ENCODE measurements at places on chromosomes 1 and 21. TPM values are rescaled to one million over a fixed set of nuclear protein-coding genes. Genes with fewer than 3 reads are reported as not detected.

- H3K27ac ChIP-seq = no peak overlapping the region
- peaks cover 22% of the 10 kb centered on the region for H3K27me3 ChIP-seq
- H3K4me3 ChIP-seq = no peak overlapping the region
- no peaks in the 10 kb centered on the region for H3K4me1 ChIP-seq
These were observed 28.5 kb downstream of the PALMD start for GRCh38 chr1:99674115-99675064.

GRCh38 chr1:67575861-67576260 is 109.1 kb upstream of the GADD45A start:
- no peak overlapping the region for H3K27ac ChIP-seq
- DNase-seq = no peak
- H3K27me3 ChIP-seq = peaks cover 4% of the 10 kb centered on the region
- peaks cover 2% of the 10 kb centered on the region for H3K4me1 ChIP-seq
- H3K36me3 ChIP-seq = no peaks in the 10 kb centered on the region

- H3K27me3 ChIP-seq = peaks cover 8% of the 10 kb centered on the region
- H3K4me1 ChIP-seq = no peaks in the 10 kb centered on the region
- no peak overlapping the region for H3K4me3 ChIP-seq
- H3K27ac ChIP-seq = no peak overlapping the region
- H3K36me3 ChIP-seq = no peaks in the 10 kb centered on the region
These were observed 12.1 kb downstream of the BSND start for GRCh38 chr1:55010887-55011217.

GRCh38 chr1:12075195-12076114 is 12.4 kb downstream of the TNFRSF8 start:
- DNase-seq = no peak
- H3K4me1 ChIP-seq = peaks cover 2% of the 10 kb centered on the region
- no peaks in the 10 kb centered on the region for H3K36me3 ChIP-seq
- H3K27me3 ChIP-seq = peaks cover 20% of the 10 kb centered on the region
- H3K4me3 ChIP-seq = no peak overlapping the region

DNA sequence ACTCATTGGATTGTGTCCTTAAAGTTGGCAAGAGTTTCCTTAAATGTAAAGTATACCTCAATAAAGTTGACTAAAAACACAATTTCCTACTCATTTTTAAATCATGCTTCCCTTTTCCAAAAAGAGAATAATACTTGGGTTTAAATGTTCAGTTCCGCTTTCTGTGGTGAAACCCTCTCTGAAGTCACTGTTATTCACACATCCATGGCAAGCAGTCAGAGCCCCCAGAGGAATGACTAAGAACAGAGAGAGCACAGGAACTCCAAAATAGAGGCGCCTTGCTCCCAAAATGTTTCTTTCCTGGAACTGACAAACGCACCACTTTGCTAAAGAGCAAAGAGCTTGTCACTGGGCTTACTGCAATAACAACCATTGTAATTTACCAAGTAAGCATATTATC is 142.5 kb downstream of the TIAM1 start:
- peaks cover 4% of the 10 kb centered on the region for H3K36me3 ChIP-seq
- peaks cover 3% of the 10 kb centered on the region for H3K4me1 ChIP-seq
- no peaks in the 10 kb centered on the region for H3K27me3 ChIP-seq
- H3K4me3 ChIP-seq = no peak overlapping the region
- DNase-seq = no peak

The CLCA4 gene
- not detected for total RNA-seq

The COL18A1 gene
- total RNA-seq = 12.8 TPM

The PTAFR gene
- 0.99 TPM for total RNA-seq

DNA sequence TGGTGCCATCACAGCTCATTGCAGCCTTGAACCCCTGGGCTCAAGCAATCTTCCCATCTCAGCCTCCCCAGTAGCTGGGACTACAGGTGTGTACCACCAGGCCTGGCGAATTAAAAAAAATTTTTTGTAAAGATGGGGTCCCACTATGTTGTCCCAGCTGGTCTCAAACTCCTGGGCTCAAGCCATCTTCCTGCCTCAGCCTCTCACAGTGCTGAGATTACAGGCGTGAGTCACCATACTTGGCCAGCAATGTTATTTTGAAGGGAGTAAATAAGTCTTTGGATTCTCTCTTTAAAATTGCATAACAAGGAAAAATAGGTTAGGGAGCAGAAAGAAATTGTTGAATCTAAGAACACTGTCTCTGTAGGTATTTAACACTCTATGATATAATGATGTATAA is 111.3 kb downstream of the RPS6KC1 start:
- no peak for DNase-seq
- H3K4me1 ChIP-seq = no peaks in the 10 kb centered on the region

- DNase-seq = no peak
- H3K27me3 ChIP-seq = no peaks in the 10 kb centered on the region
These were observed 345.0 kb downstream of the DISC1 start for GRCh38 chr1:231971397-231972110.

The CD5L gene
- total RNA-seq = not detected

DNA sequence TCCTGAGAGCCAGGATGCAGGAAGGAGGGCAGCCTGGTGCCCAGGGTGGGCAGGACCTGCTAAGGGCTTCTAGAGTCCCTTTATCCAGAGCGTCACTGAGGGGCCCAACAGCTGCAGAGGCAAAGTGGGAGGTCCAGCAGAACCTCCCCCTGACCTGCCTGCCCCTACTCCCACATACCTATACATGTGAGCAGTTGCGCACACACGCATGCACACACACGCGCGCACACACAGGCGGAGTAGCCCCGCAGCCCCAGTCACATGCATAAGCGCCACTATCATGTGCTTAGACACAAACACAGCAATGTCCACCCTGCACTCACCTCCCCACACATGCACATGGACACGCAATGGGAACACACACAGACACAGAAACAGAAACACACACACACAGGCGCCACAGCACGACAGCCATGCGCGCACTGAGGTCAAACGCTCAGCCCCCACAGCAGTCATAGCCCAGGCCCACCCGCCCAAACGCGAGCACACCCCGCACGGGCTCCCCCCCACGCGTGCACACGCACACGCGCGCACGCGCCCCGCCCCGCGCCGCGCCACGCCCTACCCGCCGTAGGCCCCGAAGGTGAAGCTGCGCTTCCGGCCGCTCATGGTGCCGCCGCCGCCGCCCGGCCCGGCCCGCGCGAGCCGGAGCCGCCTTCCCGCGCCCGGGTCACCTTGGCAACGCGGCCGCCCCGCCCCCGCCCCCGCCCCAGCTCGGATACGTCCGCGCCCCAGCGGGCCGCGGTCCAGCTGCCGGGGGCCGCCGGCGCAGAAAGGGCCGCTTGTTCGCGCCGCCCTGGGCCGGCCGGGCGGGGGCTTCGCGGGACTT is 17.7 kb downstream of the RAP1GAP start:
- H3K27me3 ChIP-seq = peaks cover 27% of the 10 kb centered on the region
- no peak overlapping the region for H3K27ac ChIP-seq
- peak; percentile 67 for DNase-seq

- H3K4me3 ChIP-seq = no peak overlapping the region
- peaks cover 5% of the 10 kb centered on the region for H3K27me3 ChIP-seq
- H3K36me3 ChIP-seq = no peaks in the 10 kb centered on the region
- no peak overlapping the region for H3K27ac ChIP-seq
- no peak for DNase-seq
These were observed 191.9 kb upstream of the FMN2 start for GRCh38 chr1:239899747-239900146.

- no peaks in the 10 kb centered on the region for H3K4me1 ChIP-seq
- no peak overlapping the region for H3K4me3 ChIP-seq
- H3K27me3 ChIP-seq = no peaks in the 10 kb centered on the region
- no peak overlapping the region for H3K27ac ChIP-seq
- DNase-seq = no peak
These were observed 13.2 kb downstream of the DISC1 start for GRCh38 chr1:231639819-231640218.

DNA sequence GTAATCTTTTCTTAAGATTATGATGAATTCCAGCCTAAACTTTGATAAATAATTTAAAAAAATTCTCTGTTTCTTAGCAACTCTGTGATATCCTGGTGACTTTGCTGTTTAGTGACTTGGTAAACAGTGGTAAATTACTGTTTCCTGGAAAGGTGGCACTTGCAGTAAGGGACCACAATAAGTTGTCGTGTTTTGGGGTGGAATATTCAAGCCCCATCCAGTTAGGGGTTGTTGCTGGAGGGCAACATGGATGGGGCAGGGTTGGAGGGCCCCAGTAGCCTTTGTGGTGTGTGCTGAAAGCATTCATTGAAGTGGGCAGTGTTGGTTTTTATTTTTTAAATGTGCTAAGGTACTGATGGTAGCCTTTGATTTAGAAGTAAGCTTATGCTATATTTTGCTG is 30.3 kb downstream of the PRDM2 start:
- no peaks in the 10 kb centered on the region for H3K27me3 ChIP-seq
- peak overlapping the region; percentile 100 for H3K27ac ChIP-seq
- H3K4me1 ChIP-seq = peaks cover 61% of the 10 kb centered on the region
- peak overlapping the region; percentile 90 for H3K4me3 ChIP-seq
- peaks cover 8% of the 10 kb centered on the region for H3K36me3 ChIP-seq
- no peak for DNase-seq

GRCh38 chr1:235854347-235854746 is 12.4 kb downstream of the LYST start:
- no peaks in the 10 kb centered on the region for H3K27me3 ChIP-seq
- peaks cover 18% of the 10 kb centered on the region for H3K36me3 ChIP-seq
- H3K4me3 ChIP-seq = no peak overlapping the region
- DNase-seq = no peak
- peaks cover 56% of the 10 kb centered on the region for H3K4me1 ChIP-seq

GRCh38 chr1:186442651-186443375 is 18.1 kb downstream of the PDC start:
- no peak overlapping the region for H3K27ac ChIP-seq
- H3K27me3 ChIP-seq = no peaks in the 10 kb centered on the region
- DNase-seq = no peak
- H3K4me1 ChIP-seq = peaks cover 7% of the 10 kb centered on the region

GRCh38 chr21:20662514-20662913 is 335.7 kb upstream of the NCAM2 start:
- no peak overlapping the region for H3K27ac ChIP-seq
- no peaks in the 10 kb centered on the region for H3K27me3 ChIP-seq
- H3K4me1 ChIP-seq = no peaks in the 10 kb centered on the region

- H3K36me3 ChIP-seq = peaks cover 2% of the 10 kb centered on the region
- peaks cover 20% of the 10 kb centered on the region for H3K27me3 ChIP-seq
- H3K4me3 ChIP-seq = no peak overlapping the region
- H3K4me1 ChIP-seq = peaks cover 6% of the 10 kb centered on the region
- H3K27ac ChIP-seq = no peak overlapping the region
These were observed 54.4 kb upstream of the BCL10 start for GRCh38 chr1:85330711-85331290.

- H3K4me3 ChIP-seq = no peak overlapping the region
- H3K4me1 ChIP-seq = peaks cover 11% of the 10 kb centered on the region
- no peak overlapping the region for H3K27ac ChIP-seq
- no peak for DNase-seq
- H3K27me3 ChIP-seq = peaks cover 4% of the 10 kb centered on the region
- H3K36me3 ChIP-seq = no peaks in the 10 kb centered on the region
These were observed 8.2 kb downstream of the MATN1 start for GRCh38 chr1:30715216-30715615.

The KCNE2 gene
- not detected for total RNA-seq

DNA sequence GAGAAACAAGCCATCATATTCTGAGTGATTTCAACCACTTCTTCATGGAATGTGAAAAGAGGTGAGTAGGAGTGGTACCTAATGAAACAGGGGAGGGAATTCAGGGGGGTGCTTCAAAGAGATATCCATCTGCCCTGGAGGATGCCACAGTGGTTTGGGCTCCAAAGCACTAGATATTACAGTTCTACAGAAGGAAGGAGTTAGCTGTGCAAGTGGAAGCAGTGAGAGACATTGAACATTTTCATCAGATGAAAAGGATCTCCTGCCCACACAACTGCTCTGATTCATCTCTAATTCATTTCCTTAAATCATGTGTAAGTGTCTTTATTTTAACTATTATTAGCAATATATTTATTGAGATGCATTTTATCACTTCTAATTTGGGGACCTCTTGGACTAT is 2.8 kb upstream of the RGS5 start:
- no peak overlapping the region for H3K4me3 ChIP-seq
- no peaks in the 10 kb centered on the region for H3K27me3 ChIP-seq
- no peaks in the 10 kb centered on the region for H3K4me1 ChIP-seq
- no peak for DNase-seq
- H3K27ac ChIP-seq = no peak overlapping the region
- H3K36me3 ChIP-seq = no peaks in the 10 kb centered on the region

DNA sequence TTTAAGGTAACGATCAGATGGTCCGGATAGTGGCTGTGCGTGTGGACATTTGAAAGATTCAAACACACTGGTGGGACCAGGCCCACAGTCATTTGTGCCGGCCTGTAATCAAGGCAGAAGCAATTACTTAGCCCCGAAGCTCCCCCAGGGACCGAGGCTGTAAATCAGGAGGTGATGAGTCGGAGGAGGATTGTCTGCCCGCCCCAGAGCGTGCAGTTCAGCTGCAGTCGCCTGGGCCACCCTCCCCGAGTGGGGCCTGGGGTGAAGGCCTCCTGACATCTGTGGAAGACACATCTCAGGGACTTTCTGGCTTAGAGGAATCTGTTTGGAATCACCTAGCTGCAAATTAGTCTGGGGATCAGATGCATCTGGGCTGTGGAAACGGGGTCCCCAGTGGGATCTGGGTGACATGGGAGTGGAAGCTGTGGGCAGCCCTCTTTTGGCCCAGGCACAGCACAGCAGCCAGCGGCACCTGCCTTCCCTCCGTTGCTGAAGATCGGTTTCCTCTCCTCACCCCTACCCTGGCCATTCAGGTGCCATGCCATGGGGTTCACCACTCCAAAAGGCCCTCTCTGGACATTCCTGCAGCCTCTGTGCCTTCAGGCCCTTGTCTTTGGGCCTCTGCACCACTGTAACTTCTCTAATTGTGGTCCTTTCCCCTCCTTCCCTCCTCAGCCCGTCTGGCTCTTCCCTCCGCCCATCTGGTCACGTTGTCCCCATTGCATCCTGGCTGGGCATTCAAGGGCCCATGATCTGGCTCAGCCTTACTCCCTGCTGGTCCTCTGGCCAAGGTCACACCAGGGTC is 25.7 kb downstream of the LHX4 start:
- H3K4me3 ChIP-seq = no peak overlapping the region
- no peaks in the 10 kb centered on the region for H3K27me3 ChIP-seq
- no peaks in the 10 kb centered on the region for H3K36me3 ChIP-seq
- peaks cover 2% of the 10 kb centered on the region for H3K4me1 ChIP-seq
- no peak overlapping the region for H3K27ac ChIP-seq

The SH3BGR gene
- 1.9 TPM for total RNA-seq

DNA sequence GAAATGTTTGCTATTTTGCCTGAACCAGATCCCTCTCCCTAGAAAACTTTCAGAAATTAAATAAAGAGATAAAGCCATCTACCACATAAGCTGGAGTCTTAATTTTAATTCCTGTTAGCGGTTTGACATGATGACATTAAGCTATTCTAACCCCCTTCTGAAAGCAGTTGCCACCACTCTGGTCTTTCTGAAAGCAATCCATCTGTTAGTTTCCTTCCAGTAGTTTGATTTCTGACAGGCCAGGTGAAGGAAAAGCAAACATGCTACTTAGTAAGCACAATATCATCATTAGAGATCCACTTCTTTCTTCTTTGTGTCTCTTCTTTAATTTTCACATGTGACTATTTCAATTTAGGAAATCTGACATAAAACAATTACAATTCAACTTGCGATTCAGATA is 39.9 kb downstream of the RGL1 start:
- H3K4me3 ChIP-seq = no peak overlapping the region
- H3K27me3 ChIP-seq = no peaks in the 10 kb centered on the region
- H3K4me1 ChIP-seq = peaks cover 13% of the 10 kb centered on the region
- peaks cover 3% of the 10 kb centered on the region for H3K36me3 ChIP-seq
- H3K27ac ChIP-seq = no peak overlapping the region
- no peak for DNase-seq

Measured in activated naive CD8-positive, alpha-beta T cell treated with anti-CD3 and anti-CD28 coated beads, Interleukin-2, amount 10 ng/mL, durations not matched to agents 7 days and 5 days (primary cell).